ENCODE measurements at places on chromosomes 5 and 9. TPM values are rescaled to one million over a fixed set of nuclear protein-coding genes. Genes with fewer than 3 reads are reported as not detected.

Gene PCDHB12
- not detected for total RNA-seq

Gene TRPM6
- 1.7 TPM for total RNA-seq

Gene NR2F1-AS1
- total RNA-seq: 2.7 TPM

Gene NEUROG1
- not detected for total RNA-seq

Gene MEF2C
- total RNA-seq: 0.02 TPM

Gene HBEGF
- total RNA-seq: 6.5 TPM
